ENCODE measurements at places on chromosomes 11 and 22. TPM values are rescaled to one million over a fixed set of nuclear protein-coding genes. Genes with fewer than 3 reads are reported as not detected.

- no peaks in the 10 kb centered on the region for H3K27me3 ChIP-seq
- no peaks in the 10 kb centered on the region for H3K36me3 ChIP-seq
- DNase-seq, result no peak
Measured at GRCh38 chr11:46347637-46348311, 511 bp downstream of the DGKZ start.

DNA sequence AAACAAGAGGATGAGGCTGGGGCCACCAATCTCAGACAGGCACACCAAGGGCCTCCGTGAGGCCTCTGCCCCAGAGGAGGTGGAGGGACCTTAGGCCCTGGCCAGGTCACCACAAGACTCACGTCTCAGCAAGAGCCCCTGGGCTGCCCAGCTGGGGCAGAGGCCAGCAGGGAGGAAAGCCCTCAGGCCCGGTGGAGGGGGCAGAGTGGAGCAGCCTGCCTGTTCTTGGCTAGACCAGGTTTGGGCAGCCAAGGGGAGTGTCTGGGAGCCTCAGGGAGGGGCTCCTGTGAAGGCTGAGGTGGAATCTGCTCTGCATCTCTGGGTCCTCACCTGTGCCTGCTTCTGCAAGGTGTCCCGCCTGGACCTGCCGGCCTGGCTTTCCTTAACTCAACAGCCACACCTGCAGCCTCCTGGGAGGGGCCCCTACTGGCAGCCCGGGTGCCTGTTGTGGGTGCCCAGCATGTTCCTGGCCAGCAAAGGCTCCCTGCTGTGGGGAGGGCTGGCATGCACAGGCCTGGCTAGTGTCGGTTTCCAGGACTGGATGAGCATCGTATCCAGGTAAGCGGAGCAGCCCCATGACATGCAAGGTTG lies 11.9 kb downstream of the TTLL12 start:
- H3K27ac ChIP-seq, result no peak overlapping the region
- H3K36me3 ChIP-seq, result peaks cover 38% of the 10 kb centered on the region
- no peak for DNase-seq
- no peaks in the 10 kb centered on the region for H3K27me3 ChIP-seq
- H3K4me3 ChIP-seq, result no peak overlapping the region
- H3K4me1 ChIP-seq, result no peaks in the 10 kb centered on the region

DNA sequence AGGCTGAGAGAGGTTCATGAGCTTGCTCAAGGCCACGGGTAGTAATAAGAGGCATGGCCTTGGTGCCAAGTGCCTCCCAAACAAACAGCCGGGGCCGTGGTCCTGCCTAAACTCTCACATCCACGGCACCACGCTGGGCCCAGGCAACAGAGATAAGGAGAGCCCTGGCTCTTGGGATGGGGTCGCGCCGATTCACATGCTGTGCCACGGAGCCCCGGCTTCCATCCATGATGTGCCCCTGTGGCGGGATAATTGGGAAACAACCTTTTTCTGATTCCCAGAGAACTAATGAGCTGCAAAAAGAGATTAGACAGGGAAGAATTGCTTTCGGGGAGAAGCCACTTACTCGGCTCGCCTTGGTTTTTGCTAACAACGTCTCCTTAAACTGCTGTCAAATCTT lies 22.0 kb downstream of the TP53AIP1 start:
- no peak overlapping the region for H3K27ac ChIP-seq
- no peaks in the 10 kb centered on the region for H3K36me3 ChIP-seq
- peaks cover 3% of the 10 kb centered on the region for H3K4me1 ChIP-seq

DNA sequence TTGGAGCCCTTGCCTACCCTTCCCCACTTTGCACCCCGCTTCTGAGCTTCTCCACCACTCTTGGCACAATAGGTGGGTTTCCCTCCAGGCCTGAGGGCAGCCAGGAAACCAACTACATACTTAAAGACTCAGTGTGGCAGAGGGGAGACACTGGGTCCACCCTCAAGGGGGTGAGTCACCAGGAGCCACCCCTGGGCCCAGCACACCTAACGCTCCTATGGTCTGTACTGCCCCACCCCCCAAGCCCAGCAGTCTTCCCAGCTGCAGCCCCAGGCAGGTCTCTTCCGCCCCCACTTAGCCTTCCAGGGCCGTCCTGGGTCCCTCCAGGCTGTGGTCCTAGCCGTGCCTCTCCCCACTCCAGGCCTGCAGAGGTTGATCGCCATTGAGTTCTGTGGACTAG lies 3.2 kb upstream of the TMPRSS13 start:
- H3K4me1 ChIP-seq, result peaks cover 10% of the 10 kb centered on the region
- no peaks in the 10 kb centered on the region for H3K27me3 ChIP-seq
- no peak for DNase-seq
- H3K4me3 ChIP-seq, result no peak overlapping the region

- no peak overlapping the region for H3K27ac ChIP-seq
- no peaks in the 10 kb centered on the region for H3K27me3 ChIP-seq
- DNase-seq, result no peak
- no peaks in the 10 kb centered on the region for H3K36me3 ChIP-seq
Measured at GRCh38 chr11:93936460-93936859, 84.7 kb upstream of the HEPHL1 start.

Gene PLAAT4
- total RNA-seq, result 0.38 TPM

Gene TTC36
- 0.47 TPM for total RNA-seq

All from SJCRH30 (cell line).